ENCODE measurements at places on chromosomes 7 and 10. TPM values are rescaled to one million over a fixed set of nuclear protein-coding genes. Genes with fewer than 3 reads are reported as not detected.

Gene PPP1R9A
- not detected for polyA plus RNA-seq

Gene SOSTDC1
- 9.8 TPM for polyA plus RNA-seq

Gene GARIN1A
- polyA plus RNA-seq, result 0.41 TPM

Gene C10orf67
- polyA plus RNA-seq, result not detected

DNA sequence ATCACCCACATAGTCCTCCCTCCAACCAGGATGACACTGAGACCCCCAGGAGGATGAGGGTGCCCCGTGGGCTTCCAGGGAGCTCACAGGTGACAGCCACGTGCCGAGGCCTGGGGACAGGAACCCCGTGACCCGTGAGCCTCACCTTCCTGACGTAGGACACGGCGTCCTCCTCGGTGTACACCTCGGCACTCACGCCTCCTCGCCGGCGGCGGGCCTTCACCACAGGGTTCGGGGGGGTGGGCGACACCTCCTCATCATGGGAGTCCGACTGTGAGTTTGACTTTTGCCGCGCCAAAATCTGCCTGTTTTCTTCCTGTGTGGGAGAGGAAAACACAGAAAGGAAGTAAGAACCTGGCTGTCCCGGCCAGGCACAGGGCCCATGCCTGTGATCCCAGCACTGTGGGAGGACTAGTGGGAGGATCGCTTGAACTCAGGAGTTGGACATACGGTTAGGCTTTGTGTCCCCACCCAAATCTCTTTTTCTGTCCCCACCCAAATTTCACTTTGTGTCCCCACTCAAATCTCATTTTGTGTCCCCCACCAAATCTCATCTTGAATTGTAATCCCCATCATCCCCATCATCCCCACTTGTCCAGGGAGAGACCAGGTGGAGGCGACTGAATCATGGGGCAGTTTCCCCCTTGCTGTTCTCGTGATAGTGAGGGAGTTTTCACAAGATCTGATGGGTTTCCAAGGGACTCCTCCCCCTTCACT lies 45.9 kb upstream of the DNAAF5 start:
- no peak for DNase-seq

Gene TRIM73
- polyA plus RNA-seq, result 0.28 TPM

DNA sequence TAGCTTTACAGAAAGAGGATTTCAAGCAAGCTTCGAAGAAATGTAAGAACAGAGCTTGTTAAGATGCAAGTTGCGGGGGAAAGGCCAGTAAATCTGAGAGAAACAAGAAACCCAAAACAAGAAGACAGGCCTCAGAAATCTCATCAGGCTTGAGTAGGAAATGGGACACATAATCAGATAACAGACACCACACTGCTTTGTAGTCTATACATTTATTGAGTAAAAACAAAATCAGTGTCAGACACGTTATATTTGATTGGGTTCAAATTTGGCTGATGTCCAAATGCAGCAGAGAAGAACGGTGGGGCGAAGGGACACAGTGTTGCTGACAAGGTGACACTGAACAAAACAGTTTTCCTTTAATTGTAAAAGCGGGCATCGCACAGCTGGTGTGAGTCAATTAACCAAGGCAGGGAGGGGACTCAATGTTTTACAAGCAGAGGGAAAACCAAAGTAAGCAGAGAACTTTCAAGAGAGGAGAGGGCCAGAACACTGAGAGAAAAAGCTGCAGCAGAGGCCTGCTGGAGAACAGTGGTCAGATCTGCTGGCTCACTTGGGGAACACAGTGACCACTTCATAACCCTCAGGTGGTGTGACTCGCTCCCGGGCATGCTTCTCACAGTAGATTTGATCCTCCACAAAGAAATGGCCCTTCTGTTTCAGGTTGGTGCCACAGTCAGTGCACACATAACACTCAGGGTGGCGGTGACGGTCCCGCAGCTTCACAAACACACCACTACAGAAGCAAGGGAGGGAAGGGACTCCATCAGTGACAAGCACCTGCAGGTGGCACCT lies 43.5 kb downstream of the ACSM6 start:
- no peak for DNase-seq

DNA sequence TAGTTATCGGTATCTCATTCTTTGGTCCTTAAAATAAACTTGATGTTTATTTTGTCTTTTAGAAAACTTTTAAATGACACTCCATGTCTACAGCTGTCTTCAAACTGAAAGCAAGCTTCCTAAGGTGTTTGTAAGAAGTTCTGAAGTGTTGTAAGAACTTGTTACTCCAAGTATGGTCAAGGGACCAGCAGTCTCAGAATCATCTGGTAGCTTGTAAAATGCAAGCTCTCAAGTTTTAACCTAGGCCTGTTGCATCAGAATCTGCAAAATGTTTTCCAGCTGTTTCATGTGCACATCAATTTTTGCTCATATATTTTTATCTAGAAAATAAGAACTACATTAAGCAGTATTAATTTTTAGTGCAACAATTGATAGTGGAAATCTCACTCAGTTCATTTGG lies 104.1 kb downstream of the THSD7A start:
- no peak for DNase-seq

Gene ENTPD7
- 4.5 TPM for polyA plus RNA-seq

Gene PHKG1
- 0.45 TPM for polyA plus RNA-seq

DNA sequence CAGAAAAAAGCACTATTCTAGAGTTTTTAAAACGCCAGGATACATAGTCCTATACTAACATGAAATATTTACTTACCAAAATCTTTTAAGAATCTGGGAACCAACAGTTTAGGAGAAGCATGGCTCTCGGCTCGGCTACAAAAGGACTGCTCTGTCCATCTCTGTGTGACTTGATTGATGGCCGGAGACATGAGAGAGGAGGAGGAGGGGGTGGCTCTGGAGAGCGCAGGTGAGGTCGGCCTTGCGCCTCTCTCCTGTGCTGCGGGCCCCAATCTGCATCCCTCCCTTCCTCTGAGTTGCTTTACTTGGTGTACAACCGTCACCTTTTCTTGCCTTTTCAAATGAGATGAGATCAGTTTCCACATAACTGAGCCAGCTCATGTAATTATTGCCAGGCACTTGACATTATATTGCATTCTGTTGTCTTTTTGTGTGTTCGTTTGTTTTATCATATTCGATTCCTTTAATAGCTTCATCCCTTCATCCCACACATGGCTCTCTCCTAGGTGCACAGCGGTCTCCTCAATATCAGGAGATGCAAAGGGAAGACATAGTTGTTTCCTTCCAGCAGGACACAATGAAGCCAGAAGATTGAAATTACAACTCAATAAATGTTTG lies 87.8 kb upstream of the KLF6 start:
- DNase-seq, result no peak

Gene ATAD1
- polyA plus RNA-seq, result 18.9 TPM

DNA sequence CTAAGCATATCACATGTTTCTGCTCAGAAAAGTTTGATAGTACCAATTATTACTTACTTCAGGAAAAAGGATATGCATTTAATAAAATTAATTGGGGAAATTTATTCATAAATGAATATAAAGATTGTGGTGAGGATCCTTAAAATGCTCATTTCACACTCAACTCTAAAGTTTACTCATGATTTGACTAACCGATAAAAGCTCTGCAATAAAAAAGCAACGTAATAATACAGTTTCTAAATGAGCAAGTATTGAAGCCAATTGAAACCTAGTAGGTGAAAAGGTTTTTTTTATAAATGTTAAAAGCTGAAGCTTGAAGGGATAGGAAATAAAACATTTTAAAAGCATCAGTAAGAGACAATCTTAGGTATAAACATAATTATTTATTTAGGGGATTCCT lies 308.3 kb upstream of the STEAP1 start:
- DNase-seq, result no peak

DNA sequence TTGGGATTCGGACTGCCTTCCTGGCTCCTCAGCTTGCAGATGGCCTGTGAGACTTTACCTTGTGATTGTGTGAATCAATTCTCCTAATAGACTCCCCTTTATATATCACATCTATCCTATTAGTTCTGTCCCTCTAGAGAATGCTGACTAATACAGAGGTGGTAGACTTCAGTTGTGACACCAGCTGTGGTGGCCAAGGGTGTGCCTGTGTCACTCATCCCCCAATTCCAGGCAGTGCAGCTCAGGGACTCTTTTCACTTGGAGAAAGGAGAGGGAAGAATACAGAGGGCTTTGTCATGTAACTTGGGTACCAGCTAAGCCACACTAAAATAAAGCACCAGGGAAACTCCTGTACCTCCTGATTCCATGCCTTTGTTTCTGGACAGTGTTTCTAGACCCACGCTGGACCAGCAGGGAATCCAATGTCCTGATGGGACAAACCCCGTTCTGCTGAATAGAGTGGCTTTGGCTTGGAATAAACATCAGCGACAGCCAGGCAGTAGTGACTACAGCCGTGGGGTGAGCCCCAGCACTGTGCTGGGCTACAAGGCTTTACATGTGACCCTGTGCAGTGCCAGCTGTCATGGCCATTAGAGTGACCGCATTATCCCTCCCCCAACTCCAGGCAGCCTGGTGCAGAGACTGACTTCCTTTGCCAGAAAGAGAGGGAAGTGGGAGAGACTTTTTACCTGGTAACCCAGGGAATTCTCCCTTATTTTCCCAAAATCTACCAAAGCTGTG lies 233.6 kb downstream of the ANK3 start:
- no peak for DNase-seq

GRCh38 chr7:95905167-95905566 lies 132.8 kb downstream of the DYNC1I1 start:
- DNase-seq, result no peak

Gene ANKRD22
- polyA plus RNA-seq, result not detected

Gene ATOH7
- 0.20 TPM for polyA plus RNA-seq

GRCh38 chr10:48463318-48464003 lies 141.4 kb downstream of the ARHGAP22 start:
- DNase-seq, result peak; percentile 55
